ENCODE measurements at places on chromosomes 13 and 19.

- no peak for DNase-seq
These were observed 173.4 kb upstream of the SGCG start for GRCh38 chr13:23007426-23007825.

GRCh38 chr19:12777217-12778016, 2.1 kb upstream of the HOOK2 start:
- peak; percentile 51 for DNase-seq

- DNase-seq: peak; percentile 30
These were observed 434 bp upstream of the FNDC3A start for GRCh38 chr13:48975101-48975855.

- no peak for DNase-seq
These were observed 336.0 kb downstream of the ATP8A2 start for GRCh38 chr13:25707726-25708125.

DNA sequence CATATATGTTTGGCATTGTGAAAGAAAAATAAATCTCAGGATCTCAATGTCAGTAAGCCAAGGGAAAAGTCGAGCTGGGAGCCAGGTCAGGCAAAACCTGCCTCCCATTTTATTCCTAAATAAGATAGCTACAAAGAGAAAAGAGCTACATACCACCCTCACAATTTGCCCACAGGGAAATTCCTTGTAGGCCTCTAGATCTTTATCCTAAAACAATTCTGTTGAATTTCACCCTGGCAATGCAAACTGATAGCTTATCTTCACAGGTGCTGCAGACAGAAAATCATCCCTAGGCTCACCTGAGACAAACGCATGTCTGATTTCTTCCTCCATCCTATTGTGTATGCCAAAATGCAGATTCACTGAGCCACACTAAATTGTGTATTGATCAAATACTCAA, 2587.1 kb downstream of the PCDH9 start:
- no peak for DNase-seq

All from hippocampal formation (tissue), 2 donors.